Liver (tissue), 10 donors: ENCODE measurements at places on chromosomes 7 and 10. TPM values are rescaled to one million over a fixed set of nuclear protein-coding genes. Genes with fewer than 3 reads are reported as not detected.

DNA sequence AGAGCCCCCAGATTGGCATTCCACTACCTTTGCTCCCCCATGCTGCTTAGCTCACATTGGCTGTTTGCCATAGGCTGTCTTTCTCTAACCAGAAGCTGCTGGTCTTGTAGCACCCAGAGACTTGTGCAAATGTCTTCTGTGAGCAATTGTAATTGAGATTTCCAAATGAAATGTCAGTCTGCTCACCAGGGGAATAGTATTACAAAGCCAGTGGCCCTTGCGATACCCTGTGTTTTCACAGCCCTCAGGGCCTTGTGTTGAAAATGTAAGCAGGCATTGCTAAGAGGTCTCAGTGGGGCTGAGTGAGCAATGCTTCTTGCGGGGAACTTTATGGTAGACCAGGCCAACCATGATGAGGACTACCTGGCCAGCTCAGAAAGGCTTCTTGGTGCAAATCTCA, 746.5 kb downstream of the LRMDA start:
- no peak overlapping the region for H3K27ac ChIP-seq
- H3K36me3 ChIP-seq: no peaks in the 10 kb centered on the region
- no peak for DNase-seq

GRCh38 chr7:128770233-128770632, 5.4 kb downstream of the OPN1SW start:
- no peak overlapping the region for H3K4me3 ChIP-seq
- no peaks in the 10 kb centered on the region for H3K4me1 ChIP-seq
- H3K27me3 ChIP-seq: no peaks in the 10 kb centered on the region
- peaks cover 40% of the 10 kb centered on the region for H3K36me3 ChIP-seq

GRCh38 chr7:51034521-51035264, 252.0 kb upstream of the GRB10 start:
- no peak for DNase-seq
- peaks cover 13% of the 10 kb centered on the region for H3K36me3 ChIP-seq
- no peak overlapping the region for H3K4me3 ChIP-seq

- no peak overlapping the region for H3K4me3 ChIP-seq
- no peak for DNase-seq
- H3K36me3 ChIP-seq: no peaks in the 10 kb centered on the region
- H3K27ac ChIP-seq: no peak overlapping the region
- H3K4me1 ChIP-seq: no peaks in the 10 kb centered on the region
- no peaks in the 10 kb centered on the region for H3K27me3 ChIP-seq
Observed at GRCh38 chr7:107581387-107582013, 1.5 kb downstream of the BCAP29 start.

DNA sequence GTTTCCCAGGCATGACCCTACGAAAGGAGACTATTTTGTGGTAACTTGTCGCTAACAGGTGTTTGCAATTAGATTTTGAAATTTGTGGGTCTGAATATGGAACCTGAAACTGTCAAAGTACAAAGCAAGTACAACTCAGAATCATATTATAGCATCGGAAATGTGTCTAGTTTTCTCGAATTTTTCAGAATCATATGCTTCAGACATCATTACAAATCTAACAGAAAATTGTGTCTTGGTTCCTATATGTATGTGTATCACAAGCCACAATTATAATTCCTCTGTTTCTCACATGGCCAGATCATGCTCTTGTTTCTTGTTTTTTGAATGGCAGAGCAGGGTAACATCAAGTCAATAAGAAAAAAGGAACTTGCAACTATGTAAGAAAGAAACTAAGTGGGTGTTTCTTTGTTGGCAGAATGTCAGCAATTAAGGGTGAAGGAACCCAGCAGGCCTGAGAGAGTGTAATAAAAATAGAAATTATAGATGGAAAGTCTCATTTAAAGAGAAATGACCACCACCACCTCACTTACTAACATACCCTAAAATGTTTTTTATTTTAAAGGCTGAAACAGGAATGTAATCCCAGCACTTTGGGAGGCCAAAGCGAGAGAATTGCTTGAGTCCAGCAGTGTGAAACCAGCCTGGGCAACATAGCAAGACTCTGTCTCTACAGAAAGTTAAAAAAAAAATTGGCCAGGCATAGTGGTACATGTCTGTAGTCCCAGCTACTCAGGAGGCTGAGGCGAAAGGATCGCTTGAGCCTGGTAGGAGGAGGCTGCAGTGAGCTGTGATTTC, 51.3 kb downstream of the PRTFDC1 start:
- H3K27me3 ChIP-seq: no peaks in the 10 kb centered on the region
- no peaks in the 10 kb centered on the region for H3K36me3 ChIP-seq
- no peak overlapping the region for H3K4me3 ChIP-seq

DNA sequence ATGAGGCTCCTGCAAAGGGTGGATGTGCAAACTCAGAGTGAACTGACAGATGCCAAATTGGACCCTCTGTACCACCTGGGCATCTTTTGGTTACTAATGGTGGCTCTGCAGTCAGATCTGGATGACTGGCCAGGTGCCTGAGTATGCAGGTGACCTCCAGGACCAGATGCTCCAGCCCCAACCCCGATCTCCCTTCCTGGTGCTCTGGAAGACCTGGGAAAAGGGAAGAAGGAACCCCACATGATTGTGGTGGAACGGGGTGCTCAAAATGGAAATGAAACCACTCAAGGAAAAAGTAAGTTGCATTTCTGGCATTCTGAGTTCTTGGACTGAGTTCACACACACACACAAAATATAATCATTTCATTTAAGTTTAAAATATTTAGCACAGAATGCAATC, 9.8 kb upstream of the AEBP1 start:
- no peak for DNase-seq
- no peaks in the 10 kb centered on the region for H3K27me3 ChIP-seq
- H3K36me3 ChIP-seq: no peaks in the 10 kb centered on the region
- H3K4me3 ChIP-seq: no peak overlapping the region
- no peak overlapping the region for H3K27ac ChIP-seq

DNA sequence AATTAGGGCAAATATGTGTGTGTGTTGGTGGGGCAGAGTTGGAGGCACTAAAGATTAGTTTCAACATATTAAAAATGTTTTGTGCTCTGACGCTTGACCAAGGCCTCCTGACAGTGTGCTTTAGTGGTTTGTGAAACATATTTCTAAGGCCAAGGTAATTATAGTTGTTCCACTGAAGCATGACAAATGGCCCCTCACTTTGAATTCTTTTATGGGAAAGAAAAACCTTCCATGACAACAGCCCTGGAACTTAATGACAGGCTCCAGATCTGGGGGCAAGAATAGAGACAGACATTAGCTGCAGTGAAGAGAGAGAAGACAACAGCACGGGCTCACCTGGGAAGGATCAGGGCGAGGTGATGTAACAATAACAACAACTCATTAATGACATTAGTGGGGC, 155.8 kb downstream of the CHN2 start:
- no peaks in the 10 kb centered on the region for H3K36me3 ChIP-seq
- no peak overlapping the region for H3K4me3 ChIP-seq
- H3K4me1 ChIP-seq: no peaks in the 10 kb centered on the region

Gene AQP1
- 27.9 TPM for total RNA-seq
